DMS79 treated with DMSO at 0.1 percent for 48 hours (cell line): ENCODE measurements at places on chromosomes 2 and 18.

GRCh38 chr2:237432484-237433092, 18.6 kb upstream of the COL6A3 start:
- DNase-seq: no peak

GRCh38 chr2:64036034-64036705, 16.9 kb upstream of the VPS54 start:
- no peak for DNase-seq

DNA sequence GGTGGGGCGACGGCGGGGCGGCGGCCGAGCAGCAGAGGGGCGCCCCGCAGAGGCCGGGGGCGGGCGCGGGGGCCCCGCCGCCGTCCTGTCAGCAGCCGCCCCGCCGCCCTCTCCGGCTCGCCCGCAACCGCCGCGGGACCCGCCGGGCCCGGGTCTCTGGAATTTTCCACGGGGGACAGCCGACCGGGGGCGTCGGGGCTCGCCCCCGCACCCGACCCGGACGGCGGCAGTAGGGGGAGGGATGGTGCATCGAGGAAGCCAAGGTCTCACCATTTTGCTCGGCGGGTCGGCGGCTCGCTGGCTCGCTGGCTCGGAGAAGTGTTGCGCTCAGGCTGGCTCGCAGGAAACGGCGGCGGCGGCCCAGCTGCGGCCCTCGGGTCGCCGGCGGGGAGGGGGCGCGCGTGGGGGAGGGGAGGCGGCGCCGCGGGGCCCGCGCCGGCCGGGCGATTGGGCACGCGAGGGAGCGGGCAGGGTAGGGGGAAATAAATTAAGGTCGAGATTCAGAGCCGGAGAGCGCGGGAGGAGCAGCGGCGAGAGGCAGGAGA, 405 bp downstream of the PPP3R1 start:
- peak; percentile 36 for DNase-seq

GRCh38 chr2:241036964-241037421, 38.6 kb downstream of the SNED1 start:
- DNase-seq: no peak

- no peak for DNase-seq
Measured at GRCh38 chr2:190723397-190724090, 74.7 kb downstream of the NAB1 start.

DNA sequence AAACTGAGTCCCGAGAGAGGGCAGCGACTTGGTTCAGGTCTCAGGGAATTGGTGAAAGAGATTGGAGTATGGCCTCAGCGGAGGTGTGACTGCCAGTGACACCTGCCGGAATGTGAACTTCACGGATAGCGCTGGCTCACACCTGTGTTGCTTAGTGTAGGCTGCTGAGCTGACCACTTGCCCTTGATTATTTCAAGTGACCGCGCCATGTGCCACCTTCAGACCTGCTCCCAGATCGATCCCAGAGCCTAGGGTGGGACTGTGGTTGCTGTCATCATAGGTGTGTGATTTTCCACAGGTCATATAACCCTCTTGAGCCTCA, 134.8 kb downstream of the GLI2 start:
- no peak for DNase-seq

DNA sequence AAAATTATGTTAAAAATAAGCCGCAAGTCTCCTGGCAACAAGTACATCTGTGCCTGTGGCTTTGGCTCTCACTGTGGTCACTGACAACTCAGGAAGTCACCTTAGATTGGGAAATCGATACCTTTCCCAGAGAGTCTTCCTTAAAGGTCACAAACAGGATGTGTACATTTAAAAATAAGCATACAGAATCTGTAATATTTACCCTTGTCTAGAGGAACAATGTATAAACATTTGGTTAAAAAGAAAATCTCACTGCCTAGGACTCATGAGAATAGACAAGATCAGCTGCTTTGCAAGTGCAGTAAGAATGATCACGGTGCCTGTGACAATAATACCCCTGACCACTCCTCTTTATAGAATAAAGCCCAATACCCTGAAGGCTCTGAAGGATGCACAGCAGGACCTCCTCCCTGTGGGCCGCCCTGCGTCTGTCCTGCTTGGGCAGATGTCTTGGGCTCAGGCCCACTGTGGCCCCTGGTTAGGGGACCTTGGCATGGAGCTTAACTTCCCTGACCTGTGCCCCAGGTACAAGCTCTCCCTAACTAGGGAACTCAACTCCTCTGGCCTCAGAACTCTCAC, 98.0 kb upstream of the MGAT4A start:
- no peak for DNase-seq

GRCh38 chr2:67938053-67938452, 124.8 kb downstream of the C1D start:
- DNase-seq: peak; percentile 96
